Stimulated activated CD4-positive, alpha-beta T cell treated with anti-CD3 and anti-CD28 coated beads, Interleukin-12 subunit alpha, Interleukin-12 subunit beta, amount 100 ng/mL, for 24 hours (primary cell): ENCODE measurements at places on chromosomes 6 and 20.

GRCh38 chr6:32472781-32473375, 33.2 kb downstream of the HLA-DRA start:
- no peak for DNase-seq

- DNase-seq, result no peak
Observed at GRCh38 chr20:4633780-4634179, 87.9 kb upstream of the PRND start.

DNA sequence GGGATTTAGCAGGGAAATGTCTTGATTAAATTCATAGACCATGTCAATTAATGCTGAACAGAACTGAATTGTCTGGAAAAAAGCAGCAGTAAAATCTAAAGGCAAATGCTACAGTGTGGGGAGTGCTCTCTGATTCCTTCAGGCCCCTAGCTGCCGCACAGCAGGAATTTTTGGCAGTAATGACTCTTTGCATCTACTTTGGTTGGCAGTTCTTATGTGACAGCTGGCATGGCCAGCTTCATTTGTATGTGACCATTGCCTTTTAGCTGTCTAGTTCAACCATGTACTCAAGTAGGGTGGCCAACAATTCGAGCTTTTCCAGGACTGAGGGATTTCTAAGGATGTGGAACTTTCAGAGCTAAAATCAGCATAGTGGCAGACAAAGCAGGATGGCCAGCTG, 499.1 kb upstream of the MAN1A1 start:
- no peak for DNase-seq

DNA sequence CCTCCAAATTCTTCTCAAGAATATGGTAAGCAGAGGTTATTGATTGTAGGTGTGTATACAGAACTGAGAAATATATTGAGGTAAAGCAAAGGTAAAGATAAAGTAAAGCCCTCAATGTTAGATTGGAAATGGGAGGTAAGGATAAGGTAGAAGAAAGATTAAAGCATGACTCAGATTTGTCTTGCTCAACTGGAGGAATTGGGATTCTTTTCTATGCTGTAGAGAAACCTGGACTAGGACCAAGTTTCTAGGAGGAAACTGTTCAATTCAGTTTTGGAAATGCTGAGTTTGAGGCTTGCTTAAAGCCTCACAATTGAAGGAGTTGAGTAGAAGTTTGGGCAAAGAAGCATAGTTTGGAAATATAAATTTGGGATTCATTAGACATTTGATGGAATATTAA, 634.0 kb upstream of the PTCHD4 start:
- DNase-seq, result no peak

DNA sequence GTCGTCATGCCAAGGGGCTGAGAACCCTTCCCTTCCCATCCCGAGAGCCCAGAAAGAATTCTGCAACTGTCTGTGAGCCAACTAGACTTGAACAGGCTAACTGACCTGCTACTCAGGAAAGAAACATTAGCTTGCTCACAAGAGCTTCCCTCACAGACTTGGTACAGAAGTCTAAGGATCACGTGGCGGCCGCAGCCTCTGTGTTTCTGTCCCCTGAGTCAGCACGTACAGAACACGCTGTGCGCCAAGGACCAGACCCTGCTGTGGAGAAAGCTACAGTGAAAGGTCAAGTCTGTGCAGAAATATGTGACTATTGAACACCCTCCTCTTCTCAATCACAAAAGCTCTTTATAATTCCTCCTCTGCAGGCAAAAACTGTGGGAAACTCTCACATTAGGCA, 151.3 kb upstream of the QKI start:
- DNase-seq, result no peak

- no peak for DNase-seq
Observed at GRCh38 chr6:88563277-88563625, 397.1 kb upstream of the CNR1 start.

DNA sequence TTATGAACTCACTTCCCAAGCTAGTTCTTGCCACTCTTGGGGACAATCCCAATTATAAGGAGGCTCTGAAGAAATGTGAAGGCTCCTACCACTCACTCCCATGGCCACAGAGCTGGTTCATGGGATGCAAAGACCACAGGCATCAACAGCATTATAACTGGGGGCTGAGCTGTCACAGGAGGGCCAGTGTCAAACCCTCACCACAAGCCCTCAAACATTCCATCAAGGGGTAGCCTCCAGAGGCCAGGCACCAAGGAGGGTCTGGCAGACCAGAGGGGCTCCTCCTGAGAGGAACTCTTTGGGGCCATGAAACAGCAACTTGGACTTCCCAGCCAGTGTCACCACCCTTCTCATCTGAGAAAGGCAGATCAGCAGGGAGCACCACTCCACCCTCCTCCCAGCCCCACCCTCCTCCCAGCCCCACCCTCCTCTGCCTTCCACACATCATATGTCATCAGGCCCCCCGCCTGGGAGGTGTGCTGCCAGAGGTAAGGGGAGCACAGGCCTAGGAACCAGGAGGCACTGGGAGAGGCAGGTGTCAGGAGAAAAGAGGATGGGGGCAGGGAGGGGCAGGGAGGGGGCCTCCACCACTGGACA, 1.2 kb upstream of the TSPO2 start:
- no peak for DNase-seq

DNA sequence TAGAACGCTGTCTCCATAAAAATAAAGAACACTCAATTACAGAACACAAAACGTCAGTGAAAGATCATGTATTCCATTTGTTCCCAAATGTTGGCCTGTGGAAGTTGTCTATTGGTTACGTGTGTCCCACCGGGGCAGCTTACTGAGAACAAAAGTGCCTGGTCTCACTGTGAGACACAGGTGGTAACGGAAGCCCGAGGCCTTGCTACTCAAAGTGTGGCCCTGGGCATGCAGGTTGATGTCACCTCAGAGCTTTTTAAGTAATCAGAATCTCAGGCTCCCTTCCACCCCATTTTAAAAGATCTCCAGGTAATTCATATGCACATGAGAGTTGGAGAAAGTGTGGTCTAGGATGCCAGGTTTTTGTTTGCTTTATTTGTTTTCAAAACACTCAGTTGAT, 422.5 kb upstream of the OPRM1 start:
- DNase-seq, result no peak

DNA sequence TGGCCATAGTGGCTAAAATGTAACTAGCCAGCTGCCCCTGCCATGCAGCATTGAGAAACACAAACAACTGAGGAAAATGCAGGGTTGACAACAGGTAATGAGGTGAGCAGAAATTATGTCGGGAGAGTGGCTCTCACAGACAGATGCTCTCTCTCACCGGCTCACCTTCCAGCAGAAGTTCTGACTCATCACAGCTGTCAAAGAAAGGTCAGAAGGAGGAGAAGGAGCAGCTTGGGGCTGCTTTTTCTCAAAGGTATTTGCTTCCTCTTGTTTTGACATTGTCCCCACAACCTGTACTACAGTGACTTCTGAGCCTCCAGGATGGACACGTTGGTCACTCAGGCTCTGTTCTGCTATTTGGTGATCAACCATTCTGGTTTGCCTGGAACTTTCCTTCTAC, 190.5 kb upstream of the HEY2 start:
- DNase-seq, result no peak

GRCh38 chr6:7803214-7803613, 77.3 kb downstream of the BMP6 start:
- no peak for DNase-seq

DNA sequence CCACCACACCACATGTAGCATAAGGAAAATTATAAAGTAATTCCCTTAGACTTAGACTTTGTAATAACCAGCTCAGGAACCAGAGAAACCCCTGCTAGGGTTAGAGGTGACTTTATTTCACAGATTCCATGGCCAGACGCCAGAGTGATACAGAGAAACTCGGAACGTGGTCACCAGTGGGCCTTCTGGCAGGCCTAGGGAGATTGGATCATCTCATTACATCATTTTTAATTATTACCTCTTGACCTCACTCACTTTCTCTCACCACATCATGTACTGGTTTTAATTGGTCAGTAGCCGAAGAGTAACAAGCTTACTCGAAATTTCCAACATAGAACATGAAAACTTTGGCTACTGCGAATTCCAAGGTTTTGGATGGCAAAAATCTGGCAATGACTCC, 72.9 kb downstream of the BMP6 start:
- no peak for DNase-seq

- no peak for DNase-seq
Observed at GRCh38 chr20:47358672-47359529, 2.4 kb upstream of the ZMYND8 start.

- no peak for DNase-seq
Observed at GRCh38 chr6:97129106-97129505, 153.9 kb downstream of the MMS22L start.

GRCh38 chr20:48632825-48633619, 194.8 kb downstream of the PREX1 start:
- no peak for DNase-seq

DNA sequence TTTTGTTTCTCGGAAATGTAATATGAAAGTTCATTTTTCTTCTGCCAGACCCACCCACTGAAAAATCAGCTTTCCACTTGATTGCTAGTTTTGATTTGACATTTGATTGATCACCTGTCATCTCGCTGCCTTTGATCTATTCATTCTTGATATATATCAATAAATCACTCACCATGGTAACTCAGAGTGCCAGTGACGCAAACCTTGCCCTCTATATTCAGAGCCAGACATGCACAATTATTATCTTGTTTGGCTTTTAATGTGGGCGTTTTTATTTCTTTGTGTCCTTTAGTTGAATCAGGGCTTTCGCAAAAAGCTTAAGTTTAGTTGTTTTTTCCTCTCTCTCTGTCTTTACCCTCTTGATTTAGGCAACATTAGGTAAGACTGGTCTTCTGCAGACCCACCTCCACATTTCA, 2.0 kb downstream of the TSHZ2 start:
- no peak for DNase-seq

DNA sequence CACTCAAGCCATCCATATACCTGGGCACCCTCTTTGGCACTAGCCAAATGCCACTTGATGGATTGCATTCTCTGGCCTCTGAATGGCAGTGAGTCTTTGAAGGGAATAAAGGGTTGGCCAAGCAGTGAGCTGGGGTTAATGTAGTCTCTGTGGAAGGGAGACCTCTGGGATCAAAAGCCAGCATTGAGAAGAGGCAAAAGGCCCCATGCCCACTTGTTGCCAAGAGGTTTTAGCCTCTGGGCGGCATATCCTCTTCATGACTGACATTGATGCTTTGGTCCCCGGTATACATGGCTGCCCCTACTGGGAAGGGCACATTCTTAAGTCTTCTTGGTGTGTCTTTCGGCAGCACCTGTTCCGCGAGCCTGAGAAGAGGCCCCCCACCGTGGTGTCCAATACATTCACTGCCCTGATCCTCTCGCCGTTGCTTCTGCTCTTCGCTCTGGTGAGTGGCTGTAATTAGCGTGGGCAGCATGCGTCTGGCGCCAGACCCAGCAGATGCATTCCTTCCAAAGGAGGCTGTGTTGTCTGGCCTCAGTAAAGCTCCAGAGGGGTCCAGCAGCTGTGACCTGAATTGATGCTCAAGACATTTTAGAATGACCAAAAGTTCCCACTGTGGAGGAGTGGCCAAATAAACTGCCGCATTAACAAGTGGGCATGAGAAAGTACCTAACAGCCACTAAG, 29.5 kb downstream of the GHRH start:
- DNase-seq, result no peak

GRCh38 chr6:72963946-72964345, 261.4 kb downstream of the KHDC1L start:
- DNase-seq, result no peak

DNA sequence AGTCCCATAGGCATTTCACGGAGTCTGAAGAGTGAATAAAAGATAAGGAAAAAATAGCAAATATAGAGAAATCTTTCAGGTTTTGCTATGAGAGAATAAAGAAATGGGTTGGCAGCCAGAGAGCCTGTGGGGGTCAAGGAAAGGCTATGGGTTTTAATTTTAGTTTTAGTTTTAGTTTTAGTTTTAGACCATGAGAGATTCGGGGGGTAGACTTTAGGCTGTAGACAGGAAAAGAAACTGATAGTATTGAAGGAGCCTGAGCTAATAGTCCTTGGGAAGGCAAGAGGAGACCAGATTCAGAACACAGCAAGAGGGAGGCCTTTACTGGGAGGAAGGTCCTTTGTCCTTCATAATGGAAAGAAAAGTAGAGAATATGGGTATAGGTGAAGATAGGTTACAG, 19.3 kb downstream of the DOP1A start:
- no peak for DNase-seq

- no peak for DNase-seq
Observed at GRCh38 chr6:12962987-12963386, 246.4 kb downstream of the PHACTR1 start.

DNA sequence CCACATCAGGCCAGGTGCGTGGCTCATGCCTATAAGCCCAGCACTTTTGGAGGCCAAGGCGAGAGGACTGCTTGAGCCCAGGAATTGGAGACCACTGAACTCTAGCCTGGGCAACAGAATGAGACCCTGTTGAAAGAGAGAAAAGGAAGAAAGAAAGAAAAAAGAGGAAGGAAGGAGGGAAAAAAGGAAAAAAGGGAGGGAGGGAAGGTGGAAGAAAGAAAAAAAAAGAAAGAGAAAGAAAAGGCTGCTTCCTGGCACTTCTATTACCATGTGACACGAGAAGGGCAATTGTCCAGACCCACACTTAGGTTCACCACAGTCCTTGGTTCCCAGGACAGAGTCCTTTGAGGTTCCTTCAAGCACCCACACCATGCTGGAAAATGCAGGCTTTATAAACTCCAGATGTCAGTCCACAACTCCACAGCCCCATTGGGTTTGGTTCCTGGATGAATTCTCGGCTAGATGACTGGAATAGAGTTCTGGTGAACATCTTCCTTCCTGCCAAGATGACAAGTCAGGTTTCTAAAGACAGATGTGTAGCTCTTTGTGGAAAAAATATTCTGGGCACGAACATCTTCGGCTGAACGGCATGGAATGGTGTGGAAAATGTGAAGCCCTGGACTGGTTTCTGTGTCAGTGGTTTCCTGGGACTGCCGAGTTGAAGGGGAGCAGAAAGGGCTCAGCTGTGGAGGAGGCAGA, 32.5 kb downstream of the NT5E start:
- DNase-seq, result no peak

- DNase-seq, result no peak
Observed at GRCh38 chr6:147950623-147950987, 392.0 kb upstream of the SASH1 start.

DNA sequence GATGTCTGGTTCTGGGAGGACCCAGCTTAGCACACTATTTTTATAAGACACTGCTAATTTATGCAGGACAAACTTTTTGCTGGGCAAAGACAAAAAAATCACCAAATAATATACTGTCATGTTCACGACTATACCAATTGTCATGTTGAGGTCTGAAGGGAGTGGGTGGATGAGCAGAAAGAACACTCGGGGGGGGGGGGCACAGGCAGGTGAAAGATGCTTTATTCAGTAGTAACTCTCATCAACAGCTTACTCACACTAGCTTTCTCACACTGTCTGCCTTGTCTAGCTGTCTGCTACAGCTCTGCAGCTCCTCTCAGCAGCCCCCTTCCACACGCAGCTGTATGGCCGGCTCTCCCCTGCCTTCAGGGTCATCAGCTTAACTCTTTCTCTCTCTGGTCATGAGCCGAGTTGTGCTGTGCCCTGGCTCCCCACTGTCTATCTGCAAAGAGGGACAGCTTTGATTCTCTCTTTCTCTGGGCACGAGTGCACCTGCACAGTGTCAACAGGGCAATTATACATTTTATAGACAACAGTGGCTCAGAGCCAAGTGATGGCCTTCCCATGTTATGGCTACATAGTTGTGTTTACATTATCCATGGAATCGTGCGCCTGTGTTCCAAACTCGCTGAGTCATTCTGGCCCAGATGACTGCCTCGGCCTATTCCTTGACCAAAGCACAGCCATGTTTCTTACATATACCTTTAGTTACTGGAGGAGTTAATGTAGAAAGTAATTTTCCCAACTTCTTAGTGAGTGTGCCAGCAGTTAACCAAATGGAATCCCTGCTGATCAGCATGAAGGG, 187.7 kb upstream of the PRSS16 start:
- no peak for DNase-seq

GRCh38 chr20:54456961-54457360, 18.4 kb upstream of the DOK5 start:
- DNase-seq, result no peak
